HepG2 (cell line): ENCODE measurements at places on chromosomes 5 and 9. TPM values are rescaled to one million over a fixed set of nuclear protein-coding genes. Genes with fewer than 3 reads are reported as not detected.

PPIC gene
- 9.9 and 17.2 TPM in 2 replicates for total RNA-seq

GOLGA2 gene
- 35.4 and 45.8 TPM in 2 replicates for total RNA-seq

ESM1 gene
- not detected in 2 replicates for total RNA-seq

ELL2 gene
- total RNA-seq: 64.5 and 78.9 TPM in 2 replicates

TERT gene
- 1.2 and 5.9 TPM in 2 replicates for total RNA-seq

SPINK7 gene
- not detected in 2 replicates for total RNA-seq

ADCY2 gene
- not detected in 2 replicates for total RNA-seq

IL3 gene
- not detected in 2 replicates for total RNA-seq

LHX3 gene
- total RNA-seq: not detected in 2 replicates

PARP8 gene
- 0.08 and 0.29 TPM in 2 replicates for total RNA-seq

ARHGEF28 gene
- 34.1 and 36.7 TPM in 2 replicates for total RNA-seq

GRCh38 chr5:147961208-147961749 lies 54.9 kb upstream of the C5orf46 start:
- no peaks in the 10 kb centered on the region for H3K4me1 ChIP-seq
- H3K27me3 ChIP-seq: no peaks in the 10 kb centered on the region

- H3K4me3 ChIP-seq: no peak overlapping the region
- H3K36me3 ChIP-seq: no peaks in the 10 kb centered on the region
- H3K27me3 ChIP-seq: no peaks in the 10 kb centered on the region
- H3K27ac ChIP-seq: no peak overlapping the region
- H3K4me1 ChIP-seq: no peaks in the 10 kb centered on the region
- DNase-seq: no peak
These were observed 194.2 kb upstream of the CHD1 start for GRCh38 chr5:99122976-99123375.

DNA sequence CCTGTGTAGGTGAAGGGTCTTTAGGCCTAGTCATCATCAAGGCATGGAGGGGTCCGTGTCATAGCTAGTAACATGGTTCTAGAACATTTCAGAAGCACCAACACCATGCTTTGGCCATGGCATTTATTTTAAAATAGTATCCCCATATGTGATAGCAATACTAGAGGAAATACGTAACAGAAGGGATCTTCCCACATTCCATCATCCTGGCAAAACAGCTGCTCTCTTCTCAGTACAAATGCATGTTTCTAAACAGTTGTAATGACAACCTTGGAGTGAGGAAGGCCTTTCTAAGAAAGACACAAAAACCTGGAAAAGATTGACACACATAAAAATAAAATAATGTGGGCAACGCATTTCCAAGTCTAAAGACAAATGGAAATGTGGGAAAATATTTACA lies 97.6 kb downstream of the GADD45G start:
- no peak for DNase-seq
- no peaks in the 10 kb centered on the region for H3K36me3 ChIP-seq
- H3K4me3 ChIP-seq: no peak overlapping the region
- H3K27ac ChIP-seq: no peak overlapping the region
- H3K4me1 ChIP-seq: peaks cover 11% of the 10 kb centered on the region
- H3K27me3 ChIP-seq: no peaks in the 10 kb centered on the region

GRCh38 chr5:121658221-121658620 lies 193.5 kb upstream of the FTMT start:
- no peak for DNase-seq
- no peaks in the 10 kb centered on the region for H3K4me1 ChIP-seq
- no peak overlapping the region for H3K27ac ChIP-seq
- no peak overlapping the region for H3K4me3 ChIP-seq
- no peaks in the 10 kb centered on the region for H3K27me3 ChIP-seq

- no peak overlapping the region for H3K4me3 ChIP-seq
- no peak overlapping the region for H3K27ac ChIP-seq
- peaks cover 2% of the 10 kb centered on the region; the same call in 1 of the 3 replicates for H3K27me3 ChIP-seq
These were observed 27.9 kb upstream of the RECK start for GRCh38 chr9:36008774-36009300.

GRCh38 chr9:133140606-133141005 lies 19.6 kb upstream of the RALGDS start:
- no peaks in the 10 kb centered on the region for H3K36me3 ChIP-seq
- H3K4me1 ChIP-seq: peaks cover 55% of the 10 kb centered on the region
- no peaks in the 10 kb centered on the region for H3K27me3 ChIP-seq
- no peak overlapping the region for H3K4me3 ChIP-seq
- no peak overlapping the region for H3K27ac ChIP-seq

- peaks cover 29% of the 10 kb centered on the region for H3K4me1 ChIP-seq
- no peaks in the 10 kb centered on the region for H3K36me3 ChIP-seq
- no peaks in the 10 kb centered on the region for H3K27me3 ChIP-seq
- DNase-seq: no peak
- no peak overlapping the region for H3K27ac ChIP-seq
These were observed 132.7 kb upstream of the MAP1B start for GRCh38 chr5:71974622-71975021.

DNA sequence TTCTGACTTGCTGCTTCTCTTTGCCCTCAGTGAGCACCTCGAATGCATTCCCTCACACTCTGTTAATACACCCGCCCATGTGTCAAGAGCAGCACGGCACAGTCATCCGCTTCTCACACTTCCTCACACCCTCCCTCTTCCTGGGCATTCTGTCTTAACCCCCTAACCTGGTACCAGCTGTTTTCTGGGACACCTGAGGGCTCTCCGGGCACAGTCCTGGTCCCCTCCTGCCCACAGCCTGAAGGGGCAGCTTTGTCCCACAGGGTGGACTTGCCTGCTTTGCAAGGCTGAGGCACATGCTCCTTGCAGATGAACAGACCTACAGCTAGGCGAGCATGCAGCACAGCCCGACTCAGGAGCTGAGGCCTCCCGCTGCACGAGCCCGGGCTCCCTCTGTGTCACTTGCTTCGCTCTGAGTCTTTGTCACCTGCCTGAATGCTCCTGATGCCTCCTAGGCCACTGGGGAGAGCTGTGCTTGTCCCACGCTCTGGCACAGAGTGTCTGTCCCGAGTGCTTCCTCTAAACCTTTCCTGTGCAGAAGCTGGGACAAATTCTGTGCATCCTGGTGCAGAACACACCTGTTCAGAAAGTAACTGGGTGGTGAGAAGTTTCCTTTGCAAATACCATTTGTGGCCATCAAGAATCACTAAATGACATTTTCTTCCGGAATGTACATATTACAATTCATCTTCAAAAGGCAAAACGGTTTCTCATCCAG lies 47.8 kb downstream of the AHRR start:
- H3K36me3 ChIP-seq: no peaks in the 10 kb centered on the region
- DNase-seq: no peak
- H3K27me3 ChIP-seq: no peaks in the 10 kb centered on the region
- no peaks in the 10 kb centered on the region for H3K4me1 ChIP-seq

- no peaks in the 10 kb centered on the region for H3K4me1 ChIP-seq
- H3K4me3 ChIP-seq: no peak overlapping the region
- H3K36me3 ChIP-seq: no peaks in the 10 kb centered on the region
- no peaks in the 10 kb centered on the region for H3K27me3 ChIP-seq
These were observed 331.5 kb upstream of the ZNF462 start for GRCh38 chr9:106531491-106531890.

DNA sequence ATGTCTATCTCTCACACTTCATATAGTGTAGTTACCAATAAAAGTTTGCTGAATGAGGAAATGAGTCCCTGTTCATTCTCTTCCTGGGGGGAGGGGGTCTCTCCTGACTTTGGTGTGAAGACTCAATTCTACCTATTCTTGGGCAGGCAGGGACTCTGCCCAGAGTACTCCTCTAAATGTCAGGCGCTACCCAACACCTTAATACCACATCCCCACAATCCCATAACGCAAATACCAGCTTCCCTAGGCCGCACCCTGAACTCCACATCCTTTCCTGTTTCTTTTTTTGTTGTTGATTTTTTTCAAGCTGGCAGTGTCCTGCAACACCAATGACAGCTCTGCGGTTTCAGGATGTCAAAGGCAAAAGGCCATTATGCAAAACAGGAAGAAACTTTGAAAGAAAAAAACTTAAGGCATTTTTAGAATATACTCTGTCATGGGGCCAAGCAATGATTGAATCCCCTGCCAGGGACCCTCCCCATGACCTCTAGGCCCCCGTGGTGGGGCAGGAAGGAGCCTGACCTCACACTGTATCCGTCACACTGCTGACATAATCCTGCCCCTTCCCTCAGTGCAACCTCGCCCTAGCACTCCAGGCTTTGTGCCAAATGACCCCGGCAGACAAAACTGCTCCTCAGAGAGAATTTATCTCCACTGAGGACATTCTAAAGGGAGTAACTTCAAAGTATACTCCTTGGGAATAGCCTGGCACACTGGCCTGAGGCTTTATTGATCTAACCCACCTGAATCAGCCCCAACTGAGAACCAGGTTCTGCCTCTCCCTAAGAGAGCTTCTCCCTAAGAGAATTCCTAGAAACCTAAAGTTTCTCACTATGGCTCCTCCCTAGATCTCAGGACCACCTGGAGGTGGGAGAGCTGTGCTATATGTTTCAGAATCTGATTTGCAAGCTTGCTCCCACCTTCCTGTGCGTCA lies 8.0 kb downstream of the B4GALT1 start:
- H3K36me3 ChIP-seq: no peaks in the 10 kb centered on the region
- no peaks in the 10 kb centered on the region for H3K27me3 ChIP-seq
- peaks cover 83% of the 10 kb centered on the region for H3K4me1 ChIP-seq
- peak overlapping the region; percentile 30 for H3K27ac ChIP-seq
- H3K4me3 ChIP-seq: peak overlapping the region; percentile 5; the same call in 1 of the 2 replicates
- DNase-seq: no peak

- H3K27me3 ChIP-seq: no peaks in the 10 kb centered on the region; the same call in 2 of the 3 replicates
- H3K27ac ChIP-seq: peak overlapping the region; percentile 94
- peaks cover 32% of the 10 kb centered on the region for H3K4me1 ChIP-seq
These were observed 2.3 kb downstream of the DENND4C start for GRCh38 chr9:19232823-19233194.

- peaks cover 69% of the 10 kb centered on the region for H3K4me1 ChIP-seq
- H3K36me3 ChIP-seq: no peaks in the 10 kb centered on the region
- 0 out of 2 replicates have a peak, but pooled peaks cover 3% of the 10 kb centered on the region for H3K27me3 ChIP-seq
- DNase-seq: no peak
- no peak overlapping the region for H3K4me3 ChIP-seq
These were observed 11.6 kb downstream of the AGPAT2 start for GRCh38 chr9:136675477-136676296.

DNA sequence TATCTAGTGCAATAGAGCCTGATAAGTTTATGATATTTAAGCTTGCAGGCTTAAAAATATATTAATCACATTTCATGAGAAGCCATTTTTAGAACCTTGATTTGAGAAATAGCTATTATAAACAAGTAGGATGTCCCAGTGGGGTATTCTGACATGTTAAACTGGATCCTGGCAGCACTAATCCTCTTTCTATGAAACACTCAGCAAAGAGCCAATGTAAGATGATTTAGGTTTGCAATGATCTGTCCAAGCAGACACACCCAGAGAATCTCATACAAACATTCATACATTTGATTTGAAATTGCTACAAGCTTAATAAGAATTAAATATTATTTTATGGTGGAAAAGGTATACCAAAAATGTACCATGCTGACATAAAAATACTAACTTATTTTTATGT lies 86.5 kb downstream of the ERP44 start:
- H3K36me3 ChIP-seq: no peaks in the 10 kb centered on the region; the same call in 1 of the 2 replicates
- no peak overlapping the region for H3K27ac ChIP-seq
- no peaks in the 10 kb centered on the region for H3K4me1 ChIP-seq
- no peaks in the 10 kb centered on the region for H3K27me3 ChIP-seq
- DNase-seq: no peak
- H3K4me3 ChIP-seq: no peak overlapping the region

GRCh38 chr5:65086234-65086890 lies 317.6 kb downstream of the CWC27 start:
- H3K27me3 ChIP-seq: no peaks in the 10 kb centered on the region
- H3K27ac ChIP-seq: no peak overlapping the region
- no peaks in the 10 kb centered on the region for H3K4me1 ChIP-seq
- DNase-seq: peak; percentile 46
- no peak overlapping the region for H3K4me3 ChIP-seq
- no peaks in the 10 kb centered on the region for H3K36me3 ChIP-seq

DNA sequence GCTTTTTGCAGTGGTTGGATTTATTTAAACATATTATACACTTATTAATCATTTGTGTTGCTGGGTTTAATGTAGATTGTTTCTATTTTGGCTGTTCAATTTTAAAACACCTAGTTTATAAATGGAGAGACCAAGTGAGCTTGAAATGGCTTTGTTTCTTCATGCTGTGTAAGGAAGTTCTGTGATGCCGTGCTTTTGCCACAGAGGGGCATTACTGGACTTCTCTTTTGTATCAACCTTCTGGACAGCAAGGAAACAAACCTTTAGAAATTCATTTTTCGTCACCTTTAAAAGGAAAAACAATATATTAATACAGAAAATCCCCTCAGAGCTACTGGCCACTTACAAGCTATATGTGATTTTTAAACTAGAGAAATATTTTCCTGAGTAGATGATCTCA lies 81.9 kb downstream of the DMRTA1 start:
- no peaks in the 10 kb centered on the region for H3K4me1 ChIP-seq
- no peaks in the 10 kb centered on the region for H3K36me3 ChIP-seq
- H3K27me3 ChIP-seq: no peaks in the 10 kb centered on the region
- H3K4me3 ChIP-seq: no peak overlapping the region
